Activated CD4-positive, alpha-beta T cell treated with anti-CD3 and anti-CD28 coated beads, Interleukin-2, amount 50 U/mL, for 16 hours (primary cell): ENCODE measurements at places on chromosomes 4 and X.
A peak's percentile ranks its signal among the peaks of the same experiment; 100 is the strongest.

DNA sequence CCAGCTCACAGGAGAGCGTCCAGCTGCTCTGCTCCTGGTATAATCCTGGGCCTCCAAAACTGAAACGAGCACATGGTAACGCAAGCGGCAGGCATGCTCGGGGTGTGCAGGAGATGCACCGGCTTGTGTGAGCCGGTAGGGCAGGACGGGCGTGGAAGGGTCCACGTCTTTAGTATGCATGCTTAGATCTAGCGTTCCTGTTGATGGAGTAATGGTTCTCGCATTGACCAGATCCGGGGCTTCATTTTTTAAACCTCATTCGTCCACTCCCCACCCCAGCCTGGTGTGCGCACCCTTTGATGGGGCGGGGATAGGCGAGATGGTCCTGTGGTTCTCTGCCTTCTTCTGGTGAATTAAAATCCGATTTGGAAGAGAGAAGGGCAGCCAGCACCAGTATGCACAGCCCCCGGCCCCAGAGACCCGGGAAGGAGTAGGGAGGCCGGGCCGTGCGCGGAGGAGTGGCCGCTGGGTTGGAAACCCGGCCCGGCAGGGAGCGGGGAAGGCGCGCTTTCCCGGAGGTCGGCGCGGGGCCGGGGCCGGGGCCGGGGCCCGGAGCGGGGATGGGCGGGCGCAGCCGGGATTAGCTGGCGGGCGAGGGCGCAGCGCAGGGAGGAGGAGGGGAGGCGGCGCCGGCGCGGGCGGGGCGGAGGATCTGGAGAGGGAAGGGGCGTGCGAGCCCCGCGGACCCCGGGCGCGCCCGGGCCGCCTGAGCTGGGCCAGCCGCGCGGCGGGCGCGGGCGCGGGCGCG is 39.9 kb downstream of the FAM149A start:
- no peak for DNase-seq

DNA sequence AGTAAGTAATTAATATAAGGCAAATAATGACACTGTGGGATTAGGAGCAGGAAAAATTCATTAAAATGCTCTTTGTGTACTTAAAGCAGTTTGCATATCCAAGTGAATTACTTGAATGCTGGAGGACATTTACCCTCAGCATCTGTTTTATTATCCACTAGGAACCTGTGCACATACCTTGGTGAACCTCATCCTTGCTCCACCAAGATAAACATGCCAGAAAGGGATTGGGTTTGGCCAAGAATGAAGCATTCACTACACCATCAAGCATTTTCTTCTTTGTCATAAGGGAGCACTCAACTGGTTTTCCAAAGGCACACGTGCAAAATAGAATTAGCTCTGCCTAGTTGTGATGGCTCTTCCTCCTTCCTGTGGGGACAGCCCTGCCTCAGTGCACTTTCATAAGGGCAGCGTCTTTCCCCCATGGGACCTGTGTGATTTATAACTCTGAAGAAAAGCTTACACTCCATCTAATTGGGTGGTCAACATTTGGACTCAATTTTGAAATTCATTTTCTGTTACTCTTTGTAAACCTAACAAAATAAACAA is 291.7 kb downstream of the USP46 start:
- DNase-seq = no peak

GRCh38 chr4:69523385-69524132 is 27.9 kb upstream of the UGT2B4 start:
- no peak for DNase-seq

GRCh38 chr4:89197920-89198319 is 86.6 kb downstream of the TIGD2 start:
- no peak for DNase-seq

DNA sequence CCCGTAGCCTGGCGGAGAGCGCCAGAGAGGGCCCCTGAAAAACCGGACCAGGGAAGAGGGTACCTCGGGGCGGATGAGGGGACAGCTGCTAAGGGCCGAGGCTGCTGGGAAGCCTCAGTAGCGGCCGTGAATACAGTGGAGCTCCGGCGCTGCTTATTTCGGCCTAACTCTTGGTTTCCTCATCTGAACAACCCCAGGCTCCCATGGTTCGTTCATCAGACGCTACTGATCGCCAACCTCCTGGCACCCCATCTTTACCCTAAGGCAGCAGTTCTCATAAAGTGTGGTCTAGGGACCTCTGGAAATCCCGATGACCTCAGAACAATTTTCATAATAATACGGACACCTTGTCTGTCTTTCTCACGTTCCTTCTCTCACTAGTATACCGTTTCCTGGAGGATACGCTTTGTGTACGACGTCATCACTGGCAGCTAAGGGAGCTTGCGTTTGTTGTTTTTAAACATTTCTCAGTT is 645 bp upstream of the RAB28 start:
- no peak for DNase-seq

DNA sequence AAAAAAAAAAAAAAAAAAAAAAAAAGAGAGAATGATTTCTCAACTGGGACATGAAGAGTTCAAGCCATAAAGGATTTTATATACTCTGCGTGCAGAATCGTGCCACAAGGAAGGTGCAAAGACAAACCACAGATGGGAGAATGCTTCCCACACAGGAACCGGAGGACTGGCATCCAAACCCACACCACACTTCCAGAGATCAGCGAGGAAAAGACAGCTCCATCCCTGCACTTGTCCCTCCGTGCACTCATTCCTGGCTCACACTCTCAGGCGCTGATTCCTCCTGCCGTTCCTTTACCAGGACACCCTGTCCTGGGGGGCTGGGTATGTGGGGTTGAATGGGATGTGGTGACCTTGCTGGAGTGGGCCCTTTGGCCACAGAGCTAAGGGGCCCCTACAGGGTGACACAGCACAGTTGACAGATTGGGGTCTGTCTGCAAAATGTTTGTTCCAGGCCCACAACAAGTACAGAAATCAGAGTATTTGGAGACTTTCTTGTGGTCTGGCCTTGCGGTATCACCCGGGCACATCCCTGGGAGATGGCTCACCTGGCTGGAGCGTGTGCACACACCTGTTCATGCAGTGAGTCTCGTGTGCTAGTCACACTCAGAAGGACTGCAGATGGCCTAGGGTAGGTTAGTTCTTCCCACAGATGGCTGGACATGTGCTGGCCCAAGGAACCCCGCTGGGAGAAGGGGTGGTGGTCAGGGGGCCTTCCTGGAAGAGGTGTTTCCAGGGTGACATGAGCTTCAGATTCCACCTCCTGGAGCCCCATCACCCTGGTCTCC is 55.4 kb upstream of the GPR78 start:
- no peak for DNase-seq

DNA sequence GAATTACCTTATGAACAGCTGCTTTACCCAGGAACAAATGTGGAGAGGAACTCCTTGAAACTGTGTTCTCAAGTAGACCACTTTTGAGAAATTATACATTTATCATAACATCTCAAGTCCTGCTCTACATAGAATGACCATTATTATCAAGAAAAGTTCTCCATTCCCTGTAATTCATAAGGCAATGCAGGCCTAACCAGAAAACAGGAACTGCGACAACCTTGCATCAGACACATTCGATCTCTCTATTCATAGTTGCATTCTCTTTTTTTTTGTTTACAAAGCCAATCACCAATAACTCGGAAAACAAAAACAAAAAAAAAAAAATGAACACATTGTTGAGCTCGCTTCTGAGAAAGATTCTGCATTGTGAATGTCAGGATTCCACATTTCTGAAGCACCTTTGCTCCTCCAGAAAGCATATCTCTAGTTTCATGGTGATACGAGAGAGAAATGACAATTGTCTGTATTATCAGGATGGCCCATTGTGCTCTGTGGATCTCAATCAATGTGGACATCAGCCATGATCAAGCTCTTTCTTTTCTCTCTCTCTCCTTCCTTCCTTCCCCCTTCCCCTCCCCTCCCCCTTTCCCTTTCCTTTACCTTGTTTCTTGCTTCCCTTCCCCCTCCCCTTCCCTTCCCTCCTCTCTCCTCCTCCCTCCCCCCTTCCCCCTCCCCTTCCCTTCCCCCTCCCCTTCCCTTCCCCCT is 32.4 kb upstream of the CD99 start:
- DNase-seq = no peak

DNA sequence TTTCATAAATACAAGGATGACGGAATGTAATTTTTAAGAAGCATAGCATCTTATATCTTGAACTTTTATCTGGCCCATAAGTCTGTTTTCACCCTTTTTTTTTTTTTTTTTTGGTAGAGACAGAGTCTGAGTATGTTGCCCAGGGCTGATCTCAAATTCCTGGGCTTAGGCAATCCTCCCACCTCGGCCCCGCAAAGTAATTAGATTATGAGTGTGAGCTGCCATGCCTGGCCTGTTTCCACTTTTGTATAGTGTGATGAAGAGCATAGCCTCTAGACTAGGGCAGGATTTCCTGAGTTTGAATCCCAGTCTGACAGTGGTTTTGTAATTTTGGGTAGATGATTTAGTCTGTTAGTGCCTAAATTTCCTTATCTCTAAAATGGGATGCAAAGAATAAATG is 11.0 kb downstream of the STIM2 start:
- no peak for DNase-seq

- DNase-seq = peak; percentile 92
These were observed 193.0 kb downstream of the MGST2 start for GRCh38 chr4:139858436-139859205.

- DNase-seq = no peak
These were observed 190.9 kb downstream of the NDST4 start for GRCh38 chr4:114922592-114922933.

GRCh38 chrX:112211459-112211858 is 128.9 kb upstream of the TRPC5 start:
- DNase-seq = peak; percentile 68

GRCh38 chr4:172357006-172357540 is 543.9 kb downstream of the GALNTL6 start:
- no peak for DNase-seq

- no peak for DNase-seq
These were observed 132.7 kb downstream of the TMEM164 start for GRCh38 chrX:110135618-110136017.

- no peak for DNase-seq
These were observed 478.0 kb downstream of the KCNIP4 start for GRCh38 chr4:21470535-21470934.

- no peak for DNase-seq
These were observed 323.2 kb downstream of the IL1RAPL1 start for GRCh38 chrX:28910487-28910886.

DNA sequence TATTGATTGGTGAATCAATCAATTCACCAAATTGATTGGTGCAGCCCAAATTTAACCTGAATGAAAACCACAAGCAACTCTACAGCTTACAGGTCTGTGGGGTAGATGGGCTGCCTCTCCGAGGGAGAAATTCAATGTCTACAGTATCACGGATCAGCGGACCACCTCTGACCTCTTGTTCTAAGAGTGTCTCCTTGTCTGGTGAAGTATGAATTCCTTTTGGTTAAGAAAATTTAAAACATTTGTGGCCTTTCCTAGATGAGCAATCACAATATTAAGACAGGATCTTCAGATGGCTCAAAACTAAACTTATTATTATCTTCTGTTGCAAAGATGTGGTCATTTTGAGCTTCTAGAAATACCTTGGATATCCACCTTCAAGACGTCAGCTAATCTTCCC is 153.3 kb downstream of the IL15 start:
- no peak for DNase-seq

- DNase-seq = peak; percentile 76
These were observed 35.9 kb upstream of the RELL1 start for GRCh38 chr4:37721995-37722638.

DNA sequence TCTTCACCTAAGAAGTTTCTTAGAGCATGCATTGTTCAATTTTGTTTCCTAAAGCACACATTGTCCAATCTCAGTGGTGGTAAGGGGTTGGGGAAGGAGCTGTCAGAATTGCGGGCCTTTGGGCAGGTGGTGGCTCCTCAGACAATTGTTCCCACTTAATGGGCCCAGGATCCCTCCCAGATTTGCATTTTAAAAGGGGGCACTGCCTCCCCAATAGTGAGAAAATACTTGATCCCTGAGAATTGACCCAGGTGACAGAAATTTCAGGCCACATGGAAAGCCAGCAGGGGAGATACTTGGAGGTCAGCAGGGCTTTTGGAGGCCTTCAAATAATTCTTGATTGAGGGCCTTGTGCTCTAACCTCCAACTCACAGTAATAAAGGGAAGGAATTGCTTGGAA is 217.1 kb downstream of the ZNF674 start:
- no peak for DNase-seq

DNA sequence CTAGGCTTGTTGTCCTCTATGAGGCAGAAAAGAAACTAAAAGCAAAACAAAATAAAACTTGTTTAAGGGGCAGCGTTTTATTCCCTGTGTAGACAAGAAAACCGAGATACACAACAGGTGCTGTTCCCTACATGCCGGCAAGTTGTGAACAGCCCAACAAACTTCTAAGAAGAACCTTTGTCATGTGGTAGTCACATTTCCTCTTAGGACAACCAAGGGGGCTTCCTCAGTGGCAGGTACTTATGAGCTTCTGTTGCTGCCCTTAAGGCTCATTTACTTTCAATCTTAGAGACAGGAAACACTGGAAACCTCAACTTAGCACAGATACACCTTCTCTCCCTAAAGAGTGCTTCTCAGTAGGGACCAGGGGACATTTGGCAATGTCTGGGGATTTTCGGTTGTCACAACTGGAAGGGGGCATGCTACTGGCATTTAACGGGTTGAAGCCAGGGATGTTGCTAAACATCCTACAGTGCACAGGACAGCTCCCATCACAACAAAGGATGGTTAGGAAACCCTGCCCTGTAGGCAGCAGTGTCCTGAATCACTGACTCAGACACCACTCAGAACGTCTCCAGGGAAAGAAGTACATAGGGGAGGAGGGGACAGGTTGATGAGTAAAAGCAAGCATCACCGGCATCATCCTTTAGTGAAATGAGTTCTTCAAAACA is 111.0 kb downstream of the ASB9 start:
- peak; percentile 71 for DNase-seq

GRCh38 chr4:76188149-76188548 is 25.5 kb downstream of the SCARB2 start:
- no peak for DNase-seq

DNA sequence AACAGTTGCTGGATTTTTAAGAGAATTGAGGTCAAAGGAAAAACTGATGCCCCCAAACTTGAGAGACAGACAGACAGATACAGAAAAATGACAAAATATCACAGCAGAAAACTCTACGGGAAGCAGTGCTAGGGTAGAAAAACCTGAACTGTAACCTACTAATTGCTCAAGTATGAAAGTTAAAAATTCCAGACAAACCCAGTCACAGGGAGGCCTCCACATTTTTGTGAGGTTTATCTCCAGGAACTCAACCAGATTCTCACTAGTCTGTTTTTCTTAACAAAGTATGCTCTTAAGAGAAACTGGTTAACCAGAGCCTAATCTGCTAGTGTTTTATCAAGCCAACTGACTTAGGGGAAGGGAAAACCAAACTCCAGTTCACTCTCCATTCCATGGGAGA is 19.9 kb upstream of the PPP3CA start:
- DNase-seq = no peak

DNA sequence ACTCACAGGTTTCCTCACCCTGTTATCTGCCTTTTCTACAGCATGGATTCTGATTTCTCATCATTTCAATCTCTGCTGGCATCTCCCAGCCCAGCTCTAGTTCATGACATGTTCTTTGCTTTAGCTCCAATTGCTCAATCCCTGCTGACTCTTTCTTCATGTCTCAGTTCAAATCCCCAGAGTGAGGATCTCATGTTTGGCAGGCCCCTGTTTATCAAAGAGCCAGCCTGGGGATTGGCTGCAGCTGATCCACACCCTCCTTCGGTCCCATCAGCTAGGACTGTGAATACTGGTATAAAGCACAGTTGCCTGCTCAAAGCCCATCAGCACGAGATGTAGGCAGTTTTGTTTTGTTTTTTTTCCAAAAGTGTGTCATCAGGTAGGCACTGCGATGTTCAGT is 14.4 kb upstream of the CC2D2A start:
- DNase-seq = no peak

- no peak for DNase-seq
These were observed 97.6 kb downstream of the RAP1GDS1 start for GRCh38 chr4:98358630-98359248.
